NCI-H1436 treated with DMSO at 0.1 percent for 48 hours (cell line): ENCODE measurements at places on chromosomes 1 and 21.

DNA sequence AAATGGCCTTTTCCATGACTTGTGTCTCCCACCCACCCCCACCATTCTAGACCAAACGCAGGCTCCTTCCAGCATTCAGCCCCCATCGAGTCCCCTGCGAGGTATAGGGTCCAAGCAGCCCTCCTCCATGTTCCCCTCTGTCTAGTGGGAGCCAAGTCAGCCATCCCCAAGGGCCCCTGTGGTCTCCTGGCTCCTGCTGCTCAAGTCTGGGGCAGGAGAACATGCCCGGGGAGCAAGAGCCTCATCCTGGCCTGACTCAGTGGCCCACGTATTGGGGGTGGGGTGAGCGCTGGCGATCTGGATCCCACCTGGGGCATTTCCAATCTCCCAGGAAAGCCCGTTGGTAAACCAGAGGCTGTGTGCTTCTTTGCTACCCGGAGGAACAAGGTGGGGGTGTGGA, 4.1 kb upstream of the PRDM16 start:
- DNase-seq, result no peak

DNA sequence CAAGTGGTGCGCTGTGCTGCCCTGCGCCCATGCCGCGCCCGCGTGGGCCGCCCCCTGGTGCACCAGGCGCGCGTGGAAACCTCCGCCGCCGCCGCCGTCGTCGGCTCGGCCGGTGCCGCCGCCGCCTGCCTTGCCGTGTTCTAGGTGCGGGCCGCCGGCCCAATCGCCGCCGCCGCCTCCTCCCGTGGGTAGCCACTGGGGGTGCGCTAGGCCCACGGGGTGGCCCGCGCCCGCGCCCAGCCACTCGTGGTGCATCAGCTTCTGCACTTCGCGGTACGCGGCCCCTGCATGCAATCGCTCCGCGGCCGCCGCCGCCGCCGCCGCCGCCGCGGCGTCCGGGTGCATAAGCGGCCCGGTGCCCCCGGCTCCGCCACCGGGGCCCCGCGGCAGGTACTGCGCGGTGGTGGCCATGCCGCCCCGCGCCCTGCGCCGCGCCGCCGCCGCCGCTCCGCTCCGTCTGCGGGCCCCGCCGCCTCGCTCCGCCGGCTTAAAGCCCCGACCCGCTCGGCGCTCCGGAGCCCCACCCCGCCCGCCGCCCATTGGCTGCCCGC, at the start of gene POU3F1:
Gene POU3F1, minus strand, starts transcription at position 461 of the 551 bp plus-strand sequence. Its CDS starts 50 bp downstream, at position 411.
- no peak for DNase-seq

DNA sequence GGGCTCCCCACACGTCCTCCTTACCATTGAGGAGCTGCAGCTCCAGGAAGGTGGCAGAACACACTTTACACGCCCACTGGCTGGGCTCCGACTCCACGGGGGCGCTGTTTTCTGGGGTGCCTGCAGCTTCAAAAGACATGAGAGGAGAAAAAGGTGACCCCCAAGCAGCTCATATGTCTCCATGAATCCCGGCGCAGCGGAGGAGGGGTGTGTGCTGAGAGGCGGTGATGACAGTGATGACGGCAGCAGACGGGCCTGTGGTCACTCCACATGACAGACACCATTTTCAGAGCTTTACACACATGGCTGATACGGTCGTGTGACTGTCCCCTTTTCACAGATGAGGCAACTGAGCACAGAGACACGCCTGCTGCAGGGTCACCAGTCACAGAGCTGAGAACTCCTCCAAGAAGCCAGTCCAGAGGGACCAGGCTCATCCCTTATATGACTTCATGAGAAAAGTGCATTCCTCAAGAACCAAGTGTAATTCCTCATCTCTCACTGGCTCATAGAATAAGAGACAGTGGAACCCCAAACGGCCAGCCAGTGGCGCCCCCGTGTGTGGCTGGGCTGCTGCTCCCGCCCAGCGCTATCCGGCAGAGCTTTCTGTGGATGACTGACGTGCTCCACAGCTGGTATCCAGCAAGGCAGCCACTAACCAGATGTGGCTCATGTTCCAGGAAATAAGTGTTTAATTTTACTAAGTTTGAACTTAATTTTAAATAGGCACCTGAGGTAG, 31.9 kb downstream of the PRDM15 start:
- no peak for DNase-seq

GRCh38 chr1:93778457-93778856, 96.8 kb upstream of the BCAR3 start:
- DNase-seq, result no peak

DNA sequence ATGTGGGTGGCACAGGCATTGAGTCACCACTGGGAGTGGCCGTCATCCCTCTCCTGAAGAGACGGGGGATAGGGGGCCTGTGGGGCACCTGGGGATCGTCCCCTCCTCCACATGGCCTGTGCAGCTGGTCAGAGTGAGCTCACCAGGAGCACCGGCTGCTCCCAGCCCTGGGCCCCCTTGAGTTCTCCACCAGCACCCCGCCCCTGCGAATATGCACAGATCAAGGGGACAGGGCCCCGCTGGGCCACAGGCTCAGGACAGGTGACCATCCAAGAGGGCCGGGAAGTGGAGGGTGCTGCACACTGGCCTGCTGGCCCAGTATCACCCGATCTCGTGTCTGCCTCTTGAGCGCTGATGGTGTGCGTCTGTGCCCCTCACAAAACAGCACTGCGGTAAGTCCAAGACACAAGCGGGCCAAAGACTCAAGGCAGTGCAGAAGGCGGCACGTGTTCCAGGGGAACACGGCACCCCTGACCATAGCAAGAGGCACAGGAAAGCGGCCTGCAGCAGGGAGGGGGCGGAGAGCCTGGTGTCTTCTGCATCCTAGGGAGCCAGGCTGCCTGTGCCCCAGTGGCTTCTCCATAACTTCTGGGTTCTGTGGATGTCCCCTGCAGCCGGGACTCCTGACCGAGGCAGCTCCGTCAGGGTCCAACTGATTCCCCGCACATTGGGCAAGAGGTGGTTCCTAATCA, 18.1 kb upstream of the TSPEAR start:
- no peak for DNase-seq
